ENCODE measurements at places on chromosomes 6 and 20.
A peak's percentile ranks its signal among the peaks of the same experiment; 100 is the strongest.

DNA sequence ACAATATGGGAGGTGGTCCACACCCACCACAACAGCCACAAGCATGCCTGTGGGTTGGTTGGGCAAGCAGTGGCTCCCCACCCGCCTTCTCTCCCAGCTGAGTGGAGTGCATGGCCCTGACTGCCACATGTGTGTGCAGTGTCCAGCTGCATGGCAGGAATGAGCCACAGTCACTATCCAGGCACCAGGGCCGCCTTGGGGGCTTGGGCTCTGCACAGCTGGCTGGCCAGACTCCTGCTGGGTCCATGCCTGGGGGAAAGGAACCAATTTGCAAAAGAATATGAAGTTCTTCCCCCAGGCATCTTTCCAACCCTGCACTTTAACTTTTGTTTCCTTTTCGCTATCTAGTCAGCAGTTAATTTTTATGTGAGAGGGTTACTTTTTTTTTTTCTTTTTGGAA, 11.6 kb upstream of the ASCC3 start:
- no peaks in the 10 kb centered on the region for H3K4me1 ChIP-seq
- no peaks in the 10 kb centered on the region for H3K36me3 ChIP-seq
- no peak overlapping the region for H3K27ac ChIP-seq
- H3K4me3 ChIP-seq, result no peak overlapping the region

GRCh38 chr6:123804014-123804786, 535 bp downstream of the NKAIN2 start:
- H3K4me3 ChIP-seq, result no peak overlapping the region

- H3K4me1 ChIP-seq, result no peaks in the 10 kb centered on the region
- H3K4me3 ChIP-seq, result no peak overlapping the region
- no peaks in the 10 kb centered on the region for H3K27me3 ChIP-seq
Measured at GRCh38 chr20:12883507-12883885, 125.3 kb upstream of the SPTLC3 start.

DNA sequence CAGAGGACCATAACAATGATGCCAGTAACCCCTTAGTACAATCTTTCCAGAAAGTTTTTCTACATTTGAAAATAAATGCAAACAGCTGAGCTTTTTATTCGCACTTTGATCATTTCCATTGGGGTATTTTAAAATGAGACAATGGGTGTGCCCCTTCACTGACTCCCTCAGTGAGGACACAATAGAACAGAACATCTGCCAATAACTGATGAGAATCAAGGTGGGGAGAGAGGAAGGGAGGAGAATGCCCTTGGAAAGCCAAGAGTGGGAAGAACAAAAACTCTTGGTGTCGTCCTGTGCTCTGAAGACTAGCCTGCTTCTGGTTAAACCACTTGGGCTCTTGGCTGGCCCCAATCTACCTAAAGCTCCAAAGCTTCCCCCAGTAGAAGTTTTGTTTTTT, 66.0 kb downstream of the KIF13A start:
- no peak overlapping the region for H3K27ac ChIP-seq
- no peaks in the 10 kb centered on the region for H3K27me3 ChIP-seq
- DNase-seq, result no peak
- H3K4me3 ChIP-seq, result no peak overlapping the region
- no peaks in the 10 kb centered on the region for H3K36me3 ChIP-seq

- no peaks in the 10 kb centered on the region for H3K4me1 ChIP-seq
- H3K27ac ChIP-seq, result no peak overlapping the region
- DNase-seq, result no peak
- H3K4me3 ChIP-seq, result no peak overlapping the region
Measured at GRCh38 chr6:168269455-168270243, 49.9 kb downstream of the DACT2 start.

- peaks cover 3% of the 10 kb centered on the region for H3K27me3 ChIP-seq
- no peak for DNase-seq
- no peaks in the 10 kb centered on the region for H3K4me1 ChIP-seq
Measured at GRCh38 chr20:19817017-19817416, 59.0 kb downstream of the RIN2 start.

DNA sequence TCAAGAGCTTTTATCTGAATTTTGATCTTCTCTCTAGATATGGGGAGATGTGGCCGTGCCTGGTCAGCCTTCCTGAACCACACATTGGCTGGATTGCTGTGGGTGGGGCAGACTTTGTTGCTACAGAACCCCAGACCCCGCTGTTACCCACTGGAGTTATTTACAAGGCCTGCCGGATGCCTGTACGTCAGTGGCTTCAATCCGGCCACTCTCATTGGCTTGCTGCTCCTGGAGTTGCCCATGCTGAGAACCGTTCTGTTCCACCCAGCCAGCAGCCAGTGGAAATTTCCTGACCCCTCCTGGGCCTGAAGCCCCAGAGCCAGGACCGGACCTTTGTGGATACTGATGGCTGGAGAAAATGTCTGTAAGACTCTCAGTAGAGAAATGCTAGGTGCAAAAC, 101.9 kb downstream of the TFAP2C start:
- no peaks in the 10 kb centered on the region for H3K4me1 ChIP-seq
- H3K4me3 ChIP-seq, result no peak overlapping the region
- no peaks in the 10 kb centered on the region for H3K36me3 ChIP-seq
- no peak for DNase-seq

GRCh38 chr6:123997223-123997622, 193.6 kb downstream of the NKAIN2 start:
- H3K36me3 ChIP-seq, result no peaks in the 10 kb centered on the region
- H3K4me1 ChIP-seq, result no peaks in the 10 kb centered on the region
- DNase-seq, result no peak
- no peaks in the 10 kb centered on the region for H3K27me3 ChIP-seq
- no peak overlapping the region for H3K27ac ChIP-seq

- H3K4me1 ChIP-seq, result peaks cover 53% of the 10 kb centered on the region
- peak overlapping the region; percentile 43 for H3K27ac ChIP-seq
- no peaks in the 10 kb centered on the region for H3K27me3 ChIP-seq
- H3K4me3 ChIP-seq, result no peak overlapping the region
- peaks cover 10% of the 10 kb centered on the region for H3K36me3 ChIP-seq
- no peak for DNase-seq
Measured at GRCh38 chr6:111727041-111727440, 121.4 kb upstream of the TRAF3IP2 start.

DNA sequence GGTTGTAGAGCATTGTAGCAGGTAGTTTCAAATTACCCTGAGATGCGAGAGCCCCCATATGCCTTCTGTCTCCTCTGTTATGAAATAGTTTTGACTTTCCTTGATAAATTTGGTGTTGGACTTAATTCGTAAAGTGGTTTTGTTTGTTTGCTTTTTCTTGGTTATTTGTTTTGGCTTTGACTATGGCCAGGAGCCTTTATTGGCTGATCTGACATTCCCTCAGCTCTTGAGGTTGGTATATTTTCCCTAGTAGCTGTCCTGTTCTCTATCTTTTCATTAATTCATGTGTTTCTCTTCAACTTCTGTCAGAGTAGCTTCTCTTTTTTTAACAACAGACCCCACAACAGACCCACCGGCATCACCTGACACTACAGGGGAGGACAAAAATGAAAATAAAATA, 457.4 kb upstream of the MANEA start:
- no peak overlapping the region for H3K27ac ChIP-seq
- no peaks in the 10 kb centered on the region for H3K36me3 ChIP-seq
- no peaks in the 10 kb centered on the region for H3K4me1 ChIP-seq
- H3K27me3 ChIP-seq, result no peaks in the 10 kb centered on the region
- H3K4me3 ChIP-seq, result no peak overlapping the region
- no peak for DNase-seq

GRCh38 chr6:11040134-11040533, 4.0 kb downstream of the ELOVL2 start:
- no peak overlapping the region for H3K27ac ChIP-seq
- H3K4me3 ChIP-seq, result no peak overlapping the region
- H3K4me1 ChIP-seq, result peaks cover 9% of the 10 kb centered on the region
- DNase-seq, result no peak
- peaks cover 41% of the 10 kb centered on the region for H3K27me3 ChIP-seq
- H3K36me3 ChIP-seq, result no peaks in the 10 kb centered on the region

GRCh38 chr20:61754976-61755778, 310.5 kb downstream of the TAF4 start:
- no peak overlapping the region for H3K4me3 ChIP-seq
- no peaks in the 10 kb centered on the region for H3K36me3 ChIP-seq
- no peaks in the 10 kb centered on the region for H3K4me1 ChIP-seq
- H3K27ac ChIP-seq, result no peak overlapping the region

DNA sequence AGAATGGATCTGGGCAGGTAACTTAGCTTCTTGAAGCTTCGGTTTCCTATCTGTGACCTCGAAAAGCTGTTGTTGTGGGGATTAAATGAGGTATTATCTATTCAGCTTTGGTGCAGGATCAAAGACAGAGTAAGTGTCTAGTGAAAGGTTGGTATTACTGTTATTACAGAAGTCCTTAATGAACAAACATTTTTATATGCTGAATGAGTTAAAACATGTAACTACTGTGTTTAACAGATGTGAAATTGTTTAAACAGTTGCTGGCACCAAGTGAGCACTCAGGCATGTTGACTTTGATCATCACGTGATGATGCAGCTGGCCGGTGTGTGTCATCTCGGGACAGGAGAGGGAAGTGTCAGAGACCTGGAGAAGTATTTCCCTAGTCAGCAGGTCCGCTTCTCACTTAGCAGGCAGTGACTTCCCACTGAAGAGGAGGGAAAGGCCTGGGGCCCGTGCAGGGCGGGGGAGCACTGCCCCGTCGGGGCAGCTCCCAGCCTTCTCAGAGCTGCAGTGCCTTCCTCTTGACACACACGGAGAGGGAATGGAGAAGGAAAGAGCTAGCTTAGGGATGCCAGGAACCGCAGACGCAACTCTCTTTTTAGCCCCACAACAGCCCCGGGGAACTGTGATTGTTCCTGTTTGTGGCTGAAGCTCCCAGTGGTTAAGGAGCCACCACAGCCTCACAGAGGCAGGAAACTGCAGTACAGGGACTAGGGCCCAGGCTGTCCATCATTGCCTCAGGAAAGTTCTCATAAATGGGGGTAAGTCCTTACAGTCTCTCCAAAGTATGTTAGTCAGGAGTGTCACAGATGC, 18.0 kb downstream of the TUBB2A start:
- H3K4me3 ChIP-seq, result no peak overlapping the region
- no peak overlapping the region for H3K27ac ChIP-seq
- no peak for DNase-seq

DNA sequence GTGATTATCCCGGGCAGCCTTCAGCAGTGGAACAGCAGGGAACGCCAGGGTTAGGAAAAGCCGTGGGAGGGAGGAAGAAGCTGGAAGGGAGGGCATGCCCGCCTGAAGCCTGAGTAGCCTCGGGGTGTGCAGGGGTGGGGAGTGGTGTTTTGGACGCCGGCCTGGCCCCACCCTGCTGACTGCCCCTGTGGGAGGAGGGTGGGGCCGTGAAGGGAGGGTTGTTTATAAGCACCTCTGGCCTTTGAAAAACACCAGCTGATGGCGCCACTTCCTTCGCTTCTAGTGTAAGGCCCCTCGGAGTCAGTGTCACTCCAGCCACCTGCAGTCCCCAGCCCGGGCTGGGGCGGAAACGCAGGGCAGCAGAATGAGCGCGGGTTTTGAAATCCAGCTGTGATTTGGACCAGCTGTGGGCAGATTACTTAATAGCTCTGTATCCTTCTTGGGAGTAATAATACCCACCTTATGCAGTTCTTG, 52.8 kb upstream of the BMP6 start:
- no peak for DNase-seq
- no peak overlapping the region for H3K27ac ChIP-seq
- H3K4me1 ChIP-seq, result no peaks in the 10 kb centered on the region
- no peaks in the 10 kb centered on the region for H3K27me3 ChIP-seq
- H3K4me3 ChIP-seq, result no peak overlapping the region
- H3K36me3 ChIP-seq, result no peaks in the 10 kb centered on the region

- no peaks in the 10 kb centered on the region for H3K27me3 ChIP-seq
- DNase-seq, result no peak
- no peaks in the 10 kb centered on the region for H3K36me3 ChIP-seq
- H3K4me1 ChIP-seq, result no peaks in the 10 kb centered on the region
- H3K4me3 ChIP-seq, result no peak overlapping the region
Measured at GRCh38 chr6:14917109-14917910, 328.6 kb upstream of the JARID2 start.

GRCh38 chr20:157154-157553, at the start of gene DEFB127:
Gene DEFB127, plus strand, starts transcription at chr20:157454. Its CDS starts 91 bp downstream, at chr20:157545.
- H3K36me3 ChIP-seq, result no peaks in the 10 kb centered on the region
- H3K27me3 ChIP-seq, result peaks cover 9% of the 10 kb centered on the region
- H3K4me3 ChIP-seq, result no peak within 1 kb of the TSS
- H3K4me1 ChIP-seq, result no peaks in the 10 kb centered on the region

- H3K27me3 ChIP-seq, result no peaks in the 10 kb centered on the region
- H3K27ac ChIP-seq, result no peak overlapping the region
- no peak for DNase-seq
- no peaks in the 10 kb centered on the region for H3K36me3 ChIP-seq
Measured at GRCh38 chr6:117393045-117393444, 32.7 kb downstream of the ROS1 start.

DNA sequence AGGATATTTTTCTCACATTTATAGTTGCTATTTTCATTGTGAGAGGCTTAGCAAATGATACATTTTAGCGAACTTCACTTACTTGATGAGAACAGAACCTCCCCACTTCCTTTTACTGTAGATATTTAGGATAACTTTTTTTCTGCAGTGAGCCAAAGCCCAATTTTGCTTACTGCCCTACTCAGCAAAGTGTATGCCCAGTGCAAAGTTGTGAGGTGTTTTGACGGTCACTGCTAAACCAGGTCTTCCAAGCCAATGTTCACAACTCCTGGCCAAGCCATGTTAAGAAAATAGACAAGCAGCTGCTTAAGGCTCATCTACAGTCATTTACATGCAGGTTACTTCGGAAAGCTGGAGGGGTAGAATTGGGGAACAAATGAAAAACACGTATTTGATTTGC, 144.8 kb downstream of the ADGRG6 start:
- no peaks in the 10 kb centered on the region for H3K4me1 ChIP-seq
- no peak overlapping the region for H3K4me3 ChIP-seq
- H3K27me3 ChIP-seq, result peaks cover 4% of the 10 kb centered on the region

DNA sequence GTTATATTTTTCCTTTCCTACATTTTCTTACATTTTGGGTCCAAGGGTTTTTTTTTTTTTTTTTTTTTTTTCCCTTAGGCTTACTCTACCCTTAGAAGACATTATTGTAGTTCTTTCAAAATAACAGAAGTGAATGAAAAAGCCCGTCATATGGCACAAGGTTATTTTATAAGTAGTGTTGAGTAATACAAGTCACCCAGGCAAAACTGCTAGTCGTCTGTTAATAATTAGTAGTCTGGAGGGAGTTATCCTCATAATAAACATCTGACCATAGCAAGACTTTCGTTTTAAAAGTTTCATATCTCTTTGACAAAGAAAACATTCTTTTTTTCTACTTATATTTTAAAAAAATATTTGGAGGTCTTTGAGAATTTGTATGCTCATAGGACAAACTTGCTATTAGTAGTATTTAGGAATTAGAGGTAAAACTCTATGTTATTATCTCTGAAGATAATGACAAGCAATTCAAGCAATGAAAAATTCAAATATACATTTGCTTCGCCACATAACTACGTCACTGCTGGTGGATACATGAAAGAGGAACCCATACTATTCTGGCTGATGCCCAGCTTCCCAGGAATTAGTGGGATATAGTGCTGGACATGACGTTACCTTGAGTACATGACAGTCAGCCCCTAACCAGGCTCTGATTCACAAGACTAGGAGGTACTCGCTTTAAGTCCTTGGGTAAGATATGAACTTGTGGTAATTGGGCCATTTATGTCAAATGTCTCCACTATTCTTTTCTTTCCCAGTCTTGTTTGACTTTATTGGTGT, 532.8 kb downstream of the GRIK2 start:
- H3K27ac ChIP-seq, result no peak overlapping the region
- no peak for DNase-seq
- H3K36me3 ChIP-seq, result no peaks in the 10 kb centered on the region
- no peak overlapping the region for H3K4me3 ChIP-seq
- no peaks in the 10 kb centered on the region for H3K4me1 ChIP-seq

Measured in CD4-positive, CD25-positive, alpha-beta regulatory T cell (primary cell).